ENCODE measurements at places on chromosomes 3 and 15.

DNA sequence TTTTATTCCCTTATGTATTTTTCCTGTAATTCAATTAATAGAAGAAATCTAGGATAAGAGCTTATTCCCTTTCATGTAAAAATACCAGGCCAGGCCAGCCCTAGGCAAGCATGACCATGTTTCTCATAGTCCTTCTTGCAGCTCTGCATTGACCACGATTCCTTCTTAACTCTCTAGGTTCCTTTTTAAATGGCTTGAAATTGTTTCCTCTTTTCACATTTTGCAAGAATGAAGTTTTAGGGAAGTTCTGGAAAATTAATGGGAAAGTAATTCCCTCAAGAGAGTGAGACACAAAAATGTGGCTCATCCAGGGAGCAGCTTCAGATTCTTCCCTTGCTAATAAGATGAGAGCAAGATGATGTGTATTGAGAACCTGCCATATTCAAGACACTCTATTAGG lies 116.5 kb upstream of the FGF7 start:
- DNase-seq = no peak

DNA sequence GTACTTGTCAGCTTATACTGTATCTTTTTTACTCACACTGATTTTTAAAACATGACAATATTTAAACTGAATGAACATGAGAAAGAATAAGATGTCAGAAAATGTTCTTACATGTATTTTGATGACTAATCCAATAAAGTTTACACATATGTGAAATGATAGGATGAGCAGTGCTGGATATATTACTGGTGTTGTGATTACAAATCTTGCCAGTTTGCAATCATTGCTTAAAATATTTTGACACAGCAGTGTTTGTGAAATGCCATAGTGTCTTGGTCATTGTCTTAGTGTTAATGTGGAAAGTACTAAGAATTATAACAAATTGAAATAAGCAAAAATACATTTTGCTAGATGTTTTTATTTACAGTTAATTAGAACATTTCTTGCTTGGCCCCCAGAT lies 118.7 kb upstream of the MLF1 start:
- DNase-seq = no peak

GRCh38 chr15:73755481-73755880 lies 2.3 kb upstream of the INSYN1 start:
- no peak for DNase-seq

DNA sequence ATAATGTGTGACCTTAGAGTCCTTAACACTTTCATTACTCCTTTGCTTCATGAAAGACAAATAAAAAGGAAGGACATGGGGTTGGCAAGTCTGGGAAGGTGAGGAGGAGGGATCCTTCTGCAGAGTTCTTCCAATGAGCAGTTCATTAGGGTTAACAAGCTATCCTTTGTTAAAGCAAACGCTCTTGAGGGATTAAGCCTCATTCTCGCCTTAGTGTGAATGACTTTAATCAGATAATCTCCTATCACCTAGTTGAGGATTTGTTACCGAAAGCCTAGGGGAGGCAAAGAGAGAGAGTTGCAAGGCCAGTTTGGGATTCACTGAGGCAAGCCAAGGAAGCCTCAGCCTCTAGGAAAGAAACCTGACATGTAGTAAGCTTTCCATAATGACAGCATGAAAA lies 7.4 kb upstream of the MBNL1 start:
- DNase-seq = no peak

DNA sequence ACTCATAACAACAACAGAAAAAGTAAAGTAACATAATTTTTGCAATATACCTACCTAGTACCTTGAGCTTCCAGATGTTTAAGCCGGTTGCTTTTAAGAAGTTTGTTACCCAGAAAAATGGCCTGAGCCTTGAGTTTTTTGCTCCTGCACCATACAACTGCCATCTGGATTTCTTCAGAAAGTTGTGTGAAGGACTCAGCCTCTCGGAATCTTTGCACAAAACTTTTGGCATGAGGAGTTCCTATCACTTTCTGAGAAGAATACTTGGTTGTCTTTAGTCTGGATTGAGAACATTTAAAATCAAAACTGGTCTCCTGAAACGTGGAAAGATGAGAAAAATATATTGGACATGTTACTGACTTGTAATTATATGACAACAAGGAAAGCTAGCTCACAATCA lies 17.3 kb downstream of the GTPBP8 start:
- DNase-seq = no peak

DNA sequence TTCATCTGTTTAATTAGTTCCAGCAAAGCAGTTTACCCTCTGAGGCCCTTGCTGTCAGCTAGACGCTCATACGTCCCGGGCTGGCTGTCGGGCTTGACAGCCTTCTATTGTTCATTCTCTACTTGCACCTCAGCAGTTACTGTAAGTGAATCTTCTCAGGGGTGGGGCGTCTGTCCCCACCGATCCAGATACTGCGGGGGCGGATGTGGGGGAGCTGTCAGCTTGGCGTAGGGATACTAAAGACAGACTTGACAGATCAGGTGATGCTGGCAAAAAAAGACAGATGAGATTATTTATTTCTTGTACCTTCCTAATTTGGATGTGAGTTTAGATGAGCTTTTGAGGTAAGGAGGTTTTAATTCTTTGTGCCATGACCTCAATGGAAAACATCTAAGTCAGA lies 315.3 kb downstream of the NR2F2 start:
- no peak for DNase-seq

DNA sequence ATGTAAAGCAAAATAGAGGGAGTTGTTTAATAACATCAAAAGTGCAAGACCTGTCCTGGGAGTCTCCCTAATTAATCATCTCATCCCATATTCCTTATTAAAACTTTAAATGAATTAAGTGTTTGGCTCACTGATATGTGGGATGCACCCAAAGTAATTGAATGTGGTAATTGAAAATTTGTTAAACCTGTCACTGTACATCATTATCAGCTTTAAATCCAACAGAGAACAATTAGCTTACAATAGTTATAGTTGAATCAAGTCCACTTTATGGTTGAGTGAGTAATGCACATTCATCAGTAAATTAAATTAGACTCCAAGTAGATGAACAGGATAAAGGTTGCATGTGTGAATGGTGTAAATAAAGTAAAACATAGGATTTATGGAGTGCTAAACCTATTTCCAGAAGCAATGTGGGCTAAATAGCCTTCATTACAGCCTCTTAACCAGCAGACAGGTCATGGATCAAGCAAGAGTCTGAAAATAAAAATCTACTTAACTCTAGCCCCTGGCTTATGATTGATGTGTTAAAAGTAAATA lies 608.2 kb upstream of the CCDC54 start:
- no peak for DNase-seq

- DNase-seq = no peak
Measured at GRCh38 chr3:139121513-139122220, 77.0 kb upstream of the PRR23C start.

- DNase-seq = no peak
Measured at GRCh38 chr3:171094411-171094810, 67.9 kb upstream of the SLC2A2 start.

- no peak for DNase-seq
Measured at GRCh38 chr3:45943207-45943846, at the start of gene CXCR6. TSS of gene CXCR6 (plus strand) at chr3:45943464. CDS start at chr3:45946482, 3,018 bp downstream.

DNA sequence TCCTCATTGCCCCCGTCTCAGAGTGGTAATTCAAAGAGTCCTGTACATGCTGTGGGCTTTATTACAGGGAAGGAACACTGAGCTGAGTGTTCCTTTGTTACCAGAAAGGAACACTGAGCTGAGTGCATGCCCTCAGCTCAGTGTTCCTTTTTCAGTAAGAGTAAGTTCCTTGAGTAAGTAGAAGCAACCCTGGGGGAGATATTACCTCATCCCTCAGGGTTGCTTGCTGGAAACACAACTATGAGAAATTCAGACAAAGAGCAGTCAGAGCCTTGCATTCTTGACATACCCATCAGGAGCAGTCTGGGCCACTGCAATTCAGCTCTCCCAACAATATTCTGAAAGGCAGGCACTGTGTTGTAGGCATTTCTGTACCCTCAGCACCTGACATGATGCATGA lies 17.0 kb downstream of the CHRM5 start:
- no peak for DNase-seq

GRCh38 chr15:23648920-23649515 lies 1.4 kb upstream of the MAGEL2 start:
- DNase-seq = peak; percentile 47

- DNase-seq = no peak
Measured at GRCh38 chr15:67125589-67126502, 60.4 kb downstream of the SMAD3 start.

- DNase-seq = no peak
Measured at GRCh38 chr15:32974691-32975090, 219.8 kb downstream of the FMN1 start.

DNA sequence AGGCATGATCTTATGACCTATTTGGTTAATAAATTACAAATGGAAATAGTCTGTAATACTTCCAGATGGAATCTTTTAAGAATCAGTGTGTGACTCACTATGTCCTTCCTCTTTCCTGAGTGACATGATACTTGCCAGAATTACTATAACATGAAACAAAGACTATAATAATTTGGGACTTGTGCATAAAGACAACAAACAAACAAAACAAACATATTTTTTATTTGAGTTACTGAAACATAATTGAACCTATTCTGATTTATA lies 1268.1 kb downstream of the OTOL1 start:
- no peak for DNase-seq

GRCh38 chr15:68586274-68586961 lies 7.6 kb downstream of the CORO2B start:
- DNase-seq = no peak

DNA sequence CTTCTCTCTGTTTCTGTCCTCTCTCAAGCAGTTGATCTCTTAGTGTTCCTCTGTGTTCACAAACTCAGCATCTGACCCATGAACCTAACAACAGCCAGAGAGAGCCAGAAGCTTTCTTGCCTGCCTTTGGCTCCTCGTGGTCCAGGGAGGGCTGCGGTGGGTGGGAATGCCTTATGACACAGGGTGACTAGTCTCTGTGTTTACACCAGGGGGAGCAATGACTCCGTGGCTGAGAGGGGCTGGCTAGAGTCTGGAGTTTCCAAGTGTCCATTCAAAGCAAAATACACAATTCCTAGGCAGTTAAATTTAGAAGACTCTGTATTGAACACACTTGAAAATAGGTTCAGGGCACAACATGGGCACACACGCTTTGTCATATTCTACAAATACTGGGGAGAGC lies 370.0 kb upstream of the FRG2C start:
- peak; percentile 5 for DNase-seq

- DNase-seq = no peak
Measured at GRCh38 chr3:100516838-100517237, 24.4 kb downstream of the TMEM45A start.

- DNase-seq = no peak
Measured at GRCh38 chr3:39783680-39784079, 25.7 kb upstream of the MYRIP start.

DNA sequence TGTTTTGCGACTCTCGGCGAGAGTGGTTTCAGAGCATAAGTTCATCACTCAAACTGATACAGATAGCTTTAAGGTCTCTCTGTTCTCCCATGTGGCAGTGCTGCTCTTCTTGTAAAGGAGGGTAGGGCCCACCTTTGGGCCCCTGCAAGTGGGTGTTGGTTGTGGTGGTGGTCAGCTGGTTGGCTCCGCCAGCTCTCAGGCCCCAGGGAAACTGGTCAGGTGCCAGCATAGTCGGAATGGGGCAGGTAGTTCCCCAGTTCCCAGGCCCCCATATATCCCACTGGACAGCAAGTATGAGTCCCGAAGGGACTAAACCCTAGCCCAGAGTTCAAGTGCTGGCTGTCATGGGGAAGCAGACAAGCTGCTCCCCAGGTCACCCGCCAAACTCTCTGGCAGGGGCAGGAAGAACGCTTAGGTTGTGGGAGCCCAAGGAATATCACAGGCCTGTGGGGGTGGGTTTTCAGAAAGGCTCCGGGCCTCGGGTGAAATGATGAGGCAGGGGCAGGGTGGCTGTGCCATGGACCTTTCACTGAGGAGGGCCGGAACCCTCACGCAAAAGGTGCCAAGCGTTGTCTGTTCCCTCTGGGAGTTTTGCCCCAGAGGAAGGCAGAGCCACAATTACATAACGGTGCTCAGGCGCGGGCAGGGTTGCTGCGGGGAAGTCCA lies 185.1 kb downstream of the EFHB start:
- DNase-seq = no peak

- no peak for DNase-seq
Measured at GRCh38 chr15:68419301-68420175, 12.4 kb downstream of the ITGA11 start.

GRCh38 chr3:182490596-182491491 lies 302.5 kb upstream of the ATP11B start:
- peak; percentile 66 for DNase-seq

DNA sequence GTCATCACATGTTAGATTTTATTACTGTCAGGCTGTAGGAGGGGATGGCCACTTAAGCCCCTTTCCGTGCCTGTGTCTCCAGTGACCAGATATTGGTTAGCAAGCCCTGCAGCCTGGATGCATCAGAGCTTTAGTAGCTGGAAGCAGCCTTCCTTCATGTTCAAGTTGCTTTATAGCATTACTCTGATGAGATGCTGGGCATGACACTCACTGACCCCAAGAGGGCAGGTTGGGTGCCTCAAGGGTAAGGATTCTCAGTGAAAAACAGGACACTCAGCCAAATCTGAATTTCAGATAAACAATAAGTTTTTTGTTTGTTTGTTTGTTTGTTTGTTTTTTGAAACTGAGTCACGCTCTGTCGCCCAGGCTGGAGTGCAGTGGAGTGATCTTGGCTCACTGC lies 68.5 kb upstream of the PTX3 start:
- DNase-seq = no peak

DNA sequence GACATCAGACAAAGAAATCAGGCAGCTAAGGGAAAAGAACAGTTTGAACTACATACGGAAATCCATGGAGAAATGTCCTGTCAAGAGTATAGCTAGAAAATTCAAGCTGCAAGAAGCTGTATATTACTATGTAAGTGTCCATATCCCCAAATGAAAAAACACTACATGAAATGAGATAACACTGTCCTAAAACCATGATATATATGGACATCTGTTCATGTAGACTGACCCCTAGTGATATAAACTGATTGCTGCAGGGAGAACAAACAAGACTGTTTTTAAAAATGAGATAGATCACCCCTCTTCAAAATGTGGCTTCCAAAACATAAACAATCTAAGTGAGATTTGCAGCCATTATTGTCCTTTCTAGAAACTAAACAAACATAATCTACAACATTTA lies 985.6 kb downstream of the EPHA3 start:
- DNase-seq = peak; percentile 11

DNA sequence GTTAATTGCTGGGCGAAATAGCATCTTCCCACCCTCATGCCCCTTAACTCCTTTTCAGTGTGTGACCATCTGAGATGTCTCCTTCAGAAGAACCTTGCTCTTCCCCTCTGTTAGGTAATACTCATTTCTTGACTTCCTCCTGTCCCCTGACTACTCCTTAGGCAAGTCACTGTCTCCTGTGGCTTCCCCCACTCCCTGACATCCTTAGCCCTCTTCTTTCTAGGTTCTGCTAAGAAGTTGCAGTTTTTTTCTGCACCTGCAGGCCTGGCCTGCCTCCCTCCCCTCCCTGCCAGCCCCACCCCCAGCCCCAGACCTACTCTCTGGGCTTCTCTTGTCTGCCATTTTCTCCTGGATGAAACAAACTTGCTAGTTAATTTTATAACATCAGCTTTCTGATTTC lies 15.2 kb upstream of the EID1 start:
- peak; percentile 53 for DNase-seq
